ENCODE measurements at places on chromosomes 11 and 22. TPM values are rescaled to one million over a fixed set of nuclear protein-coding genes. Genes with fewer than 3 reads are reported as not detected.
A peak's percentile ranks its signal among the peaks of the same experiment; 100 is the strongest.

- no peak overlapping the region for H3K4me3 ChIP-seq
- no peak overlapping the region for H3K27ac ChIP-seq
- no peaks in the 10 kb centered on the region for H3K4me1 ChIP-seq
These were observed 1232.5 kb upstream of the RAG2 start for GRCh38 chr11:37830529-37830928.

GRCh38 chr11:59009661-59010060 is 70.4 kb downstream of the GLYATL1 start:
- H3K4me3 ChIP-seq, result no peak overlapping the region
- H3K4me1 ChIP-seq, result no peaks in the 10 kb centered on the region
- DNase-seq, result no peak

DNA sequence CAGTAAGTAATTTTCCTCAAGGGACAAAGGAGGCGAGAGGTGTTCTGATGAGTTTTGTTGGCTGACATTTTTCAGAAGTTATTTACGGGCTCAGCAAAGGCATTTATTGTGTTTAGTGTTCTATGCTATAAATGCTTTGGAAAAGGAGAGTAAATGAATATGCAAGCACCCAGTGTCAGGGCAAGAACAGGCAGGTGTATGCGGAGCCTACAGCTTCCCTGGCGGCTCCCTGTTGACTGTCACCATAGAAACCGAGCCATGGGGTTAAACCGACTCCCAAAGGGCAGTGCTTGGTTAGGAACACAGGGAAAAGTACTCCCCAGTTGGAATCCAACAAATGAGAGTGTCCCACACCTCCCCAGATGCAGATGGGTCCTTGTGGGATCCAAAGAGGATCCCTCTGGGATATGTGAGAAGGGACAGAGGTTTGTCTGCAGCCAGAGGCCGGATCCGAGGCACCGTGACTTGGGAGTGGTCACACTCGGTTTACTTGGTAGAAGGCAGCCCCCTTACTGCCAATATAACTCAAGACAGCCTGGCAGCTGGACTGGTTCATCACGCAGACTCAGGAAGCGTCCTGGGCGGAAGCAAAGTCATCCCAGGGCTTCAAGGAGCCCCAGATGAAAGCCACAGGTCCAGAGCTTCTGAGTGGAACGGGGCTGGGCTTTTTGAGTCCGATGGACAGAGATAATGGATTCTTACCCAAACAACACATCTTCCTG is 329.7 kb downstream of the CTTN start:
- no peak overlapping the region for H3K4me3 ChIP-seq
- no peaks in the 10 kb centered on the region for H3K27me3 ChIP-seq
- no peaks in the 10 kb centered on the region for H3K4me1 ChIP-seq
- no peak overlapping the region for H3K27ac ChIP-seq

GRCh38 chr22:34427436-34427835 is 507.2 kb upstream of the LARGE1 start:
- no peak for DNase-seq
- no peaks in the 10 kb centered on the region for H3K4me1 ChIP-seq
- no peaks in the 10 kb centered on the region for H3K27me3 ChIP-seq

DNA sequence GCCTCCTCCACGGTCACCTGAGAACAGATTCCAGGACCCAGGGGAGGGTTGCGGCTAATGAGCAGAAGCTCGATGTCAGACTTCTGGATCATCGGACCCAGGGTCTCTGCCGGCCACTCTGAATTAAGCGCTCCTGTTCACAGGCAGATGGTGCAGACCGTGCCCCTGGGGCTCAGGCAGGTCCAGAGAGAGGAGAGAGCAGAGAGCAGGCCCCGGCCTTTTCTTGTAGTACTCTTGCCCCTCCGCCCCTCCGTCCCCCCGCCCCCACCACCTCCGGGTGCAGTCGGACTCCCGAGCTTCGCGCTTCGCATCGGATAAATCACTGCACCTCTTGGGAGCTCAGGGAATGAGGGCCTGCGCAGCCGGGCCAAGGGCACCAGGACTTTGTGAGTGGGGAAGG is 50.3 kb downstream of the RPS6KA4 start:
- no peaks in the 10 kb centered on the region for H3K4me1 ChIP-seq
- no peak overlapping the region for H3K27ac ChIP-seq
- DNase-seq, result no peak

- no peaks in the 10 kb centered on the region for H3K27me3 ChIP-seq
- DNase-seq, result no peak
- no peaks in the 10 kb centered on the region for H3K36me3 ChIP-seq
These were observed 19.6 kb downstream of the RNF121 start for GRCh38 chr11:71948314-71949027.

GRCh38 chr11:64458997-64459396 is 100.0 kb downstream of the RPS6KA4 start:
- no peaks in the 10 kb centered on the region for H3K36me3 ChIP-seq
- no peak overlapping the region for H3K4me3 ChIP-seq
- no peaks in the 10 kb centered on the region for H3K4me1 ChIP-seq
- H3K27me3 ChIP-seq, result no peaks in the 10 kb centered on the region

DNA sequence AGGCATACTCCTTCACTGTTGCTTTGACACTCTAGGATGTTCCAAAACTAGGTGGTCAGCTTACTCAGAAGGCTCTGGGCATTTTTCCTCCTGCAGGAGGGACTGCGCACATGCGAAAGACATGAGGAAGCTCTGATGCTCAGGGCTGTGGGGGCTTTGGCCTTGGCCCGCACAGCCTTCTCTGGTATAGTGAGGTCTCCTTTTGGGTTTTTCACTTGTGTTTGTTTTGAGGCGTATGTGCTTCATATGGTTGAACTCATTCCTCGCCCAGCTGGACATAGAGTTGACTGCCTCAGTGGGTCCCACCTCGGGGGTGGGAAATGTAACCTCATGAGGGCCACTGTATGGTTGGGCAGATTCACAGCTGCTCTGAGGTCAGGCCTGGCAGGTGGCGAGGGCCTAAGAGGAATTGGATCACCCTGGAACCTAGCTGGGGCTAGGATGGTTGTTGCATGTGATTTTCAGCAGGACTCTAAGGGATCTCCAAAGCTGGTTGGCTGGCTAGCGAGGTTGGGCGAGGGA is 63.7 kb downstream of the PTPRJ start:
- no peaks in the 10 kb centered on the region for H3K36me3 ChIP-seq
- no peak overlapping the region for H3K4me3 ChIP-seq
- H3K27ac ChIP-seq, result peak overlapping the region; percentile 59
- H3K27me3 ChIP-seq, result no peaks in the 10 kb centered on the region

DNA sequence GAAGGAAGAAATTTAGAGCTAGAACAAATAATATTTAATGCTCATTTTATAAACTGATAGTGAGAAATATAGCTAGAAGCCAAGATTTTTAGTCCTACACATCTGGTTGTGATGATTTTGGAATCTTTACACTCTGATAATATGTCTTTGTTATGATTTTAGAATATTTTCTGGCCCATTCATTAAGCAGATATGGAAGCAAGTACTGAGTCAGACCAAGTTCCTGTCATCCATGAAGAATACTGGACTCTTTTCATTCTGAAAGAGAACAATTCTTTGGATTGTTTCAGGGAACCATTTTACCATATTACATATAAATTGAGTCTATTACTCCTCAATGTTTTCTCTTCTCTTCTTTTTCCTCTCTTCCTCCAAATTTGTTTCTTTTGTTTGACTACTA is 227.4 kb downstream of the TMEM135 start:
- no peaks in the 10 kb centered on the region for H3K36me3 ChIP-seq
- peaks cover 12% of the 10 kb centered on the region for H3K4me1 ChIP-seq
- no peak for DNase-seq
- no peaks in the 10 kb centered on the region for H3K27me3 ChIP-seq
- H3K27ac ChIP-seq, result no peak overlapping the region

DNA sequence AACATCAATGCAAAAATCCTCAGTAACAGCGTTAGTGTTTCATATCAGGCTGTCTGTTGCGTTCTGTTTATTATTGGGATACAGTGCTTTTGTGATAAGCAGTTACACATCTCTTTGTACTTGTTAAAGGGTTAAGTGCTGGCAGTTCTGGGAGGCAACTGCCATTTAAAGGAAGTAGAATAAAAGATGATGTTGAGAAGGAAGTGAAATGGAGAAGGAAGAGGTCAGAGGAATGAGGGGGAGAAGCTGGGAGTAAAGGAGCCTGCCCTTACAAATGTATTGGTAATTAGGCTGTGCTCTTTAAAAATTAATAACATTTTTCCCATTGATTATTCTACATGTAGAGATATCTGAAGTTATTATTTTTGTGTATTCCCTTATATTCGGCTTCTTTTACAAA is 674.7 kb downstream of the NTM start:
- no peaks in the 10 kb centered on the region for H3K27me3 ChIP-seq
- no peak overlapping the region for H3K4me3 ChIP-seq
- no peak overlapping the region for H3K27ac ChIP-seq

GRCh38 chr11:80726236-80726635 is 1285.4 kb upstream of the TENM4 start:
- no peaks in the 10 kb centered on the region for H3K4me1 ChIP-seq
- DNase-seq, result no peak
- H3K27ac ChIP-seq, result no peak overlapping the region
- no peak overlapping the region for H3K4me3 ChIP-seq
- H3K36me3 ChIP-seq, result no peaks in the 10 kb centered on the region
- H3K27me3 ChIP-seq, result no peaks in the 10 kb centered on the region

- no peak overlapping the region for H3K4me3 ChIP-seq
- H3K27ac ChIP-seq, result no peak overlapping the region
- no peaks in the 10 kb centered on the region for H3K27me3 ChIP-seq
- H3K4me1 ChIP-seq, result no peaks in the 10 kb centered on the region
- no peaks in the 10 kb centered on the region for H3K36me3 ChIP-seq
These were observed 1205.4 kb downstream of the TBC1D22A start for GRCh38 chr22:47967831-47968230.

DNA sequence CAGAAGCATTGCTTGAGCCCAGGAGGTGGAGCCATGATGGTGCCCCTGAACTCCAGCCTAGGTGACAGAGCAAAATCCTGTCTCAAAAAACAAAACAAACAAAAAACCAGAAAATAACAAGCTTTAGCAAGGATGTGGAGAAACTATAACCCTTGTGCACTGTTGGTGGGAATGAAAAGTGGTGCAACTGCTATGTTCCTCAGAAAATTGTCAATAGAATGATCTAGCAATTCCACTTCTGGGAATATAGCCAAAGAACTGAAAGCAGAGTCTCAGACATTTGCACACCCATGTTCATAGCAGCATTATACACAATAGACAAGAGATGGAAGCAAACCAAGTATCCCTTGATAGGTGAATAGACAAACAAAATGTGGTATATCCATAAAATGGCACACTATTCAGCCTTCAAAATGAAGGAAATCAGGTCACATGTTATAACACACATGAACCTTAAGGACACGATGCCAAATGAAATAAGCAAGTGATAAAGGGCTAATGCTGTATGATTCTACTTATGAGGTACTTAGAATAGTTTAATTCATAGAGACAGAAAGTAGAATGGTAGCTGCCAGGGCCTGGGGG is 15.9 kb downstream of the KLHL22 start:
- H3K27ac ChIP-seq, result no peak overlapping the region
- DNase-seq, result no peak
- H3K27me3 ChIP-seq, result no peaks in the 10 kb centered on the region
- H3K36me3 ChIP-seq, result no peaks in the 10 kb centered on the region
- no peak overlapping the region for H3K4me3 ChIP-seq

GRCh38 chr11:35425603-35426212 is 6.3 kb upstream of the SLC1A2 start:
- H3K4me3 ChIP-seq, result no peak overlapping the region
- peak; percentile 75 for DNase-seq
- peaks cover 18% of the 10 kb centered on the region for H3K4me1 ChIP-seq
- H3K36me3 ChIP-seq, result no peaks in the 10 kb centered on the region
- H3K27ac ChIP-seq, result no peak overlapping the region
- H3K27me3 ChIP-seq, result peaks cover under 1% of the 10 kb centered on the region

GRCh38 chr11:100927579-100927978 is 202.0 kb downstream of the PGR start:
- no peak overlapping the region for H3K27ac ChIP-seq
- no peaks in the 10 kb centered on the region for H3K27me3 ChIP-seq
- no peak for DNase-seq
- H3K36me3 ChIP-seq, result no peaks in the 10 kb centered on the region

DNA sequence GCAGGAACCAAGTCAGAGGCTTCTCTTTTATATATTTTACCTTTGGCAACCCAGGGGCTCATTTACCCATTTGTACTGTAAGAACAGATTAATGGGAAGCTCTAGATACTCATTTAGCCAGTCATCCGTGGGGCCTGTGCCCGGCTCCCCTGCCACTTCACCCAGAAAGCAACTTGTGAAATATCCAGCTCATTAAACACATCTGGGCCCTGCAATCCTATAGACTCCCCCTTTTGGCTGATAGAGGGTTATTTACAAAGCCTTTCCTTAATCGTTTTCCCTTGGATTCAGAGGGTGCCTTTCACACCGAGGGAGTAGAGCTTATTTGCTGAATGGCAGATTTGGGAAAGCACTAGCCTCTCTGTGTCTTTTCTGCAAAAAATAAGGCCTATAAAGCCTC is 118.7 kb upstream of the SORL1-AS1 start:
- H3K36me3 ChIP-seq, result peaks cover 4% of the 10 kb centered on the region
- no peaks in the 10 kb centered on the region for H3K4me1 ChIP-seq

GRCh38 chr11:32154275-32154674 is 63.4 kb downstream of the RCN1 start:
- no peak overlapping the region for H3K4me3 ChIP-seq
- H3K27me3 ChIP-seq, result no peaks in the 10 kb centered on the region
- no peaks in the 10 kb centered on the region for H3K36me3 ChIP-seq
- H3K27ac ChIP-seq, result no peak overlapping the region

The KRTAP5-1 gene
- not detected for total RNA-seq

The APLP2 gene
- total RNA-seq, result 311 TPM

The CCDC157 gene
- total RNA-seq, result 2.5 TPM

The MPZL3 gene
- total RNA-seq, result 0.45 TPM

The PDE2A gene
- total RNA-seq, result 46.9 TPM

The C11orf91 gene
- total RNA-seq, result not detected

The MPPED1 gene
- total RNA-seq, result not detected

The OR52B2 gene
- not detected for total RNA-seq

Data from esophagus muscularis mucosa (tissue), 4 donors.